Neural crest cell (in vitro differentiated cells): ENCODE measurements at places on chromosomes 6 and 20. TPM values are rescaled to one million over a fixed set of nuclear protein-coding genes. Genes with fewer than 3 reads are reported as not detected.
A peak's percentile ranks its signal among the peaks of the same experiment; 100 is the strongest.

DNA sequence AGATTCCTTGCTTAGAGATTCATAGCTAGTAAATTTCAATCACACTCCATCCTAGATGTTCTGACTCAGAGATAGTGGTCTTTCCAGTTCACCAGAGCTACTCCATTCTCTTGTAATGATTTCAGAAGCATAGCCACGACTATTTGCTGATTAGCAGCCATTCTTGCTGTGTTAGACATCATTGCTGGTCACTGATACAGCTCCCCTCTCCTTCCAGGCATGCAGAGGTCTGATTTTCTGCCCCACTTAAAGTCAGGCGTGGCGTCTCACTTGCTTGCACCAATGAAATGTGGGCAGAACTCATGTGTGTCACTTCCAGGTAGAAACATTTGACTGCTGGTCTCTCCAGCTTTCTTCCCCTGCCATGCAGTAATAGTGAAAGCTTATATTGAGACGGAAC, 168.9 kb upstream of the JARID2 start:
- H3K4me1 ChIP-seq = peaks cover 15% of the 10 kb centered on the region
- H3K27me3 ChIP-seq = no peaks in the 10 kb centered on the region
- no peak for DNase-seq
- no peak overlapping the region for H3K27ac ChIP-seq
- H3K36me3 ChIP-seq = no peaks in the 10 kb centered on the region
- no peak overlapping the region for H3K4me3 ChIP-seq

GRCh38 chr20:47144463-47144862, 212.0 kb downstream of the ZMYND8 start:
- no peaks in the 10 kb centered on the region for H3K27me3 ChIP-seq
- no peak overlapping the region for H3K4me3 ChIP-seq
- H3K36me3 ChIP-seq = no peaks in the 10 kb centered on the region

FAM209B gene
- 0.55 TPM in 1 of 2 replicates, not detected in the other for total RNA-seq

WFDC10A gene
- not detected in 2 replicates for total RNA-seq

DNA sequence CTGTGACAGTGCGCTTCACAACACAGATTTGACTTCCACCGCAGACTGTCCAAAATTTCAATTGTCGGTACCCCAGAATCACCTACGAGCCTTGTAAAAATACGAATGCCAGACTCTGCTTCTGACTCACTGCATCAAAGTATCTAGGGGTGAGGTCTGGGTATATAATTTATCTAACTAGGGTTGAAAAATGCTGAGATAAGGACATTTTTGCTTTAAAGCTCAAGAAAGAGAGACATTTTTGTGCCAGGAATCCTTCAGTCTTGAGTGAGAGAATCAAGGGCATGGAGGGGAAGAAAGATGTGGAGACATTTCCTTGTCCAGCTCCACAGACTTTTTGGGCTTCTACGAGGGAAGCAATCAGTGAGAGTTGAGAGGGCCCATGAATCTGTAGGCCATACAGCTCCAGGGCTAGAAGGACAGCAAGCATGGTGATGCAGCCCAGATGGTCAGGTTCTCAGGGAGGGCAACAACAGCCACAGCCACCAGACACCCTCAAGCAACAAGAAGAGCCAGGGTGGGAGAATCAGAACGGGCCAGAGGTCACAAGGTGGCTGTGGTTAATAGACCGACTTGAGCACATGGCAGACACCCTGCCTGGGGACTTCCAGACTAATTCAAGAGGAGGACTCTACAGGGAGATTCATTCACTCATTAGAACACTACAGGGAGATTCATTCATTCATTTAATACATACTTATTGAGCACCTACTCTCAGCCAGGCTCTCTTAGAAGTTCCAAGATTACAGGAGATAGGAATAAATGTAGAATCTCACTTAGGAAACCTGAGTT, 211.1 kb upstream of the PRDM1 start:
- no peaks in the 10 kb centered on the region for H3K36me3 ChIP-seq
- H3K4me1 ChIP-seq = peaks cover 5% of the 10 kb centered on the region
- no peak for DNase-seq
- no peak overlapping the region for H3K4me3 ChIP-seq
- H3K27me3 ChIP-seq = peaks cover 5% of the 10 kb centered on the region

DNA sequence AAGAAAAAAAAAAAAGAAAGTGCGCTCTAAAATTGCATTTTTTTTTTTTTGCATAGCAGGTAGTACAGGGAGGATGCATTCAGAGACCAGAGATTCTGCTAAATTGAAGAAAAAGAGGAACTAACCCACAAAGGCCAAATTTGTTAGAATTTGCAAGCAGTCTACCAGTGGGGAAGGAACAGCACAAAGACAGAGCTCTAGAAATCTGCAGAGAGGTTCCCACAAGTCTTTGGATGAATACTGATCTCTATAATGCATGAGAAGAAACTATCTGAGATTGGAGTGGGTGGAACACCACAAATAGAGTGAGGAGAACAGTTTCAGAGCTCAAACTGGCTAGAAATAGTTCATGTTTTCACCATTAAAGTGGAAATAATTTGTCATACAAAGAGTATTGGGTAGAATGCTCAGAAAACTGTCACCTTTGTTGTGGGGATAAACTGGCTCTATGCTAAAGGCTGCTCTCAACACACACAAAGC, 79.6 kb upstream of the AHI1 start:
- H3K4me1 ChIP-seq = no peaks in the 10 kb centered on the region
- H3K36me3 ChIP-seq = no peaks in the 10 kb centered on the region
- H3K27ac ChIP-seq = no peak overlapping the region

TEAD3 gene
- 18.0 and 19.2 TPM in 2 replicates for total RNA-seq

- no peak overlapping the region for H3K27ac ChIP-seq
- no peak for DNase-seq
- no peaks in the 10 kb centered on the region for H3K36me3 ChIP-seq
- no peaks in the 10 kb centered on the region for H3K27me3 ChIP-seq
- H3K4me1 ChIP-seq = no peaks in the 10 kb centered on the region
These were observed 50.2 kb upstream of the SENP6 start for GRCh38 chr6:75551367-75551952.

DNA sequence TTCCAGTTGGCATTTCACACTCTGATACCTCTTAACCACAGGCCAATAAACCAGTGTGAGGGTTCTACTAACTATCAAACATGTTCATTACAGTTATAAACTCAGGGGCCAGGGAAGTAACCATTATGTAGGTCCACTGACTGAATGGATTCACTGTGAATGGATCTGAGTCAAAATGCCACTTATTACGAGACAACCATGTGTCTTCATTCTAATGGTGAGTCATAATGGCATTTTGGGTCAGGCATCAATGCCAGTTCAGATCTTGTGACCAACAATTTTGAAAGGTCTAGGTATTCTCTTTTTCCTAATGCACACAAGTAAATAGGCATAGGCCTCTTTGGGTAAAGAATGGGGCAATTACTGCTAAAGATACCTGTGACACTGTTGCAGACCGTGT, 112.2 kb upstream of the HEY2 start:
- H3K27me3 ChIP-seq = no peaks in the 10 kb centered on the region
- H3K4me1 ChIP-seq = peaks cover 20% of the 10 kb centered on the region
- no peak overlapping the region for H3K4me3 ChIP-seq
- no peaks in the 10 kb centered on the region for H3K36me3 ChIP-seq

GRCh38 chr20:59825944-59826759, 107.3 kb downstream of the SYCP2 start:
- peaks cover 26% of the 10 kb centered on the region for H3K4me1 ChIP-seq
- peak overlapping the region; percentile 54 for H3K27ac ChIP-seq
- no peaks in the 10 kb centered on the region for H3K36me3 ChIP-seq
- DNase-seq = no peak
- no peak overlapping the region for H3K4me3 ChIP-seq
- no peaks in the 10 kb centered on the region for H3K27me3 ChIP-seq

COL12A1 gene
- total RNA-seq = 50.2 and 51.1 TPM in 2 replicates

DNA sequence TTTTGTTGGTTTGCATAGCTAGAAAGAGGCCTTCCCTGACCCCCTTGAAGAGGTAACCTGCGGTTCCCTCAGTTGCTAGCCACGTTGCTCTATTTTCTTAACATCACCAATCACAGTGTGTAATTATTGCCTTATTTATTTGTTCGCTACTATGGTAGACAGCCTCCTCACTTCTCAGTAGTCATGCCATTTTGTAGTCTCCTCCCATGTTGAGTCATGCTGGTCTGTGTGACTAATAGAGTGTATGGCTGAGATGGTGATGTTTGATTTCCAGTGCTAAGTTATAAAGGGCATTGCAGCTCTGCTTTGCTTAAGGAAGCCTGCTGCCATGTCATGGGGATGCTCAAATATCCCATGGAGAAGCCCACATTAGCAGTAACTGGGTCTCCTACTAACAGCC, 236.6 kb upstream of the CHD6 start:
- peaks cover 4% of the 10 kb centered on the region for H3K4me1 ChIP-seq
- peaks cover 17% of the 10 kb centered on the region for H3K27me3 ChIP-seq
- DNase-seq = no peak

GRCh38 chr20:52193133-52193532, 1.6 kb upstream of the ZFP64 start:
- H3K36me3 ChIP-seq = no peaks in the 10 kb centered on the region
- peak overlapping the region; percentile 92 for H3K4me3 ChIP-seq
- no peak overlapping the region for H3K27ac ChIP-seq
- no peak for DNase-seq

DNA sequence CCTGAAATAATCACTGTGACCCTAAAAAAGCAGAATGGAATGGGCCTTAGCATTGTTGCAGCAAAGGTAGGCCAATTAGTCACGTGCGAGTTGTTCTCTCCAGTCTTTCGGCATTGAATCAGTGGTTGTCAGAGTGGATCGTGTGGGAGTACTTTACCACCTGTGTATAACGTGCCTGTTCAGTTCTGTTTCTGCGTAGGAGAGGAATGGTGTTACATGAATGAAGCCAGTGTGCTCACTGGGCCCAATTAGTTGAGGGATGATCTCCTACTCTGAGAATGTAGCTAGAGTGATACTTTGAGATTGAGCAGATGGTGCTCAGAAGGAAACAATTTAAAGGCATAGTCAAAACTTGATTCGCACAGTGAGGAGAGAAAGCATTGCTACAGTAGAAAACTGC, 72.4 kb upstream of the KIF25 start:
- no peak overlapping the region for H3K4me3 ChIP-seq
- H3K27ac ChIP-seq = no peak overlapping the region
- no peak for DNase-seq
- no peaks in the 10 kb centered on the region for H3K4me1 ChIP-seq

VGLL2 gene
- total RNA-seq = 0.16 and 0.25 TPM in 2 replicates

HCK gene
- total RNA-seq = not detected in 2 replicates

GRCh38 chr20:45934046-45934585, 367 bp upstream of the PCIF1 start:
- peak overlapping the region; percentile 96 for H3K4me3 ChIP-seq
- H3K36me3 ChIP-seq = peaks cover 3% of the 10 kb centered on the region
- DNase-seq = no peak
- peaks cover 31% of the 10 kb centered on the region for H3K4me1 ChIP-seq
- H3K27me3 ChIP-seq = peaks cover 7% of the 10 kb centered on the region
